ENCODE measurements at places on chromosomes 4 and X. TPM values are rescaled to one million over a fixed set of nuclear protein-coding genes. Genes with fewer than 3 reads are reported as not detected.

DNA sequence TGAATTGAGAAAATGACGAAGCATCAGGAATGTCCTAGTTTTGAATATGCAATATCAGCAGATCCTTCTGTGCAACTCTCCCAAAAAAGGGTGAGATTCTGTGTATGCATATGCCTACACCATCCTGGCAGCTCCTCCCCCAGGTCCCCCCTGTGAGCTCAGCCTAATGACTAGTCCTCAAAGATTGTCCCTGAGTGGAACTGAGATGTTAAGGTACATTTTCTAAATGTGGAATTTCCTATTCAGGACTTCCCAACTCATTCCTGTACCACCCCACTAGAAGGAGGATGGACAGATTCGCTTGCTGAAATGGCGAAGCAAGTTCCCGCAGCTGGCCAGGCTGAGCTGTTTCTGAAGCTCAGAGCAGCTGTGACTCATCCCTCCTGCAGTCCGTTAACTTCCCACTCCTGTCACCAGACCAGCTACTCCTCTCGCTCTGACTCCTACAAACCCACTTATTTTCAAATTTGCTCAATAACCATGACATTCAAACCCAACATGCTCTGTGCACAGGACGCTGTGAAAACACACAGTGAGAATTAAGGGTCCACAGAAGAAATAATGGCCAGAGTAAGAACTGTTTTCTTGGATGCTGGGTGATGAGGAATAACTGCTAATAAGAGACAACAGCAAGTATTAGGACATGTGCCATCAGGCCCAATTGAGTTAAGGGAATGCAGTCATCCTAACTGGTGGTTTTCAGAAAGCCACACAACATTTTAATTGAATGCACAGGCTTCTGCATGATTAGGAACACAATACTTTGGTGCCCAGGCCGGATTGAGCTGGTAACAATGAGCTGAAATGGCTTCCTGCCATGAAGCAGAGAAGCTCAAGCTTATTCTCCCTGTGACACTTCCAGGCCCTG lies 40.0 kb upstream of the IRF2 start:
- DNase-seq: peak; percentile 73
- no peak overlapping the region for H3K4me3 ChIP-seq
- H3K36me3 ChIP-seq: no peaks in the 10 kb centered on the region
- H3K27ac ChIP-seq: peak overlapping the region; percentile 6
- no peaks in the 10 kb centered on the region for H3K27me3 ChIP-seq

The RBMX gene
- total RNA-seq: 131 TPM

The TMPRSS11F gene
- not detected for total RNA-seq

DNA sequence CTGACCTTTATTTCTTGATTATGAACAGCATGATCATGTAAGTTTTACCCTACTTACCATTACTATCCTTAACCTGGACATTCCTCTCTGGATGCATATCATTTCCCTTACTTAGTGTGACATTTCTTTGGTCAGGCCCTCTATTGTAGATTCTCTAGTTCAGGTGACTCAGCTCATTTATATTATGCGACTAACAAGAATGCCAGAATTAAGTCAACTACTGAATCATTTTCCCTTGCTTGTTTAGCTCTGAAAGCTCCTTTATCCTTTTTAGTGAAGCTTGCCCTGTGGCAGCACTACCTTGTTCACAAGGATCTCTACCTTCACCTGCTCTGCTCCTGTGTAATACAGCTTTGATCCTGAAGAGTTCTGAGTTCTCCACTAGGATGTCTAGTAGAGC lies 15.1 kb upstream of the UGT2B17 start:
- H3K36me3 ChIP-seq: no peaks in the 10 kb centered on the region
- H3K27ac ChIP-seq: no peak overlapping the region
- no peak overlapping the region for H3K4me3 ChIP-seq
- no peaks in the 10 kb centered on the region for H3K4me1 ChIP-seq

- no peak overlapping the region for H3K4me3 ChIP-seq
- no peaks in the 10 kb centered on the region for H3K27me3 ChIP-seq
Measured at GRCh38 chr4:153825691-153826090, 36.8 kb upstream of the SFRP2 start.

The AR gene
- total RNA-seq: 2.5 TPM

GRCh38 chr4:61919561-61919960 lies 719.4 kb downstream of the ADGRL3 start:
- H3K27ac ChIP-seq: no peak overlapping the region
- no peaks in the 10 kb centered on the region for H3K4me1 ChIP-seq
- H3K27me3 ChIP-seq: no peaks in the 10 kb centered on the region
- no peak for DNase-seq

The REELD1 gene
- 1.7 TPM for total RNA-seq

- H3K27me3 ChIP-seq: no peaks in the 10 kb centered on the region
- no peak for DNase-seq
- no peaks in the 10 kb centered on the region for H3K36me3 ChIP-seq
Measured at GRCh38 chr4:36508394-36508793, 227.0 kb downstream of the DTHD1 start.

The C4orf50 gene
- not detected for total RNA-seq

The LRIT3 gene
- not detected for total RNA-seq

The DGKK gene
- total RNA-seq: not detected

DNA sequence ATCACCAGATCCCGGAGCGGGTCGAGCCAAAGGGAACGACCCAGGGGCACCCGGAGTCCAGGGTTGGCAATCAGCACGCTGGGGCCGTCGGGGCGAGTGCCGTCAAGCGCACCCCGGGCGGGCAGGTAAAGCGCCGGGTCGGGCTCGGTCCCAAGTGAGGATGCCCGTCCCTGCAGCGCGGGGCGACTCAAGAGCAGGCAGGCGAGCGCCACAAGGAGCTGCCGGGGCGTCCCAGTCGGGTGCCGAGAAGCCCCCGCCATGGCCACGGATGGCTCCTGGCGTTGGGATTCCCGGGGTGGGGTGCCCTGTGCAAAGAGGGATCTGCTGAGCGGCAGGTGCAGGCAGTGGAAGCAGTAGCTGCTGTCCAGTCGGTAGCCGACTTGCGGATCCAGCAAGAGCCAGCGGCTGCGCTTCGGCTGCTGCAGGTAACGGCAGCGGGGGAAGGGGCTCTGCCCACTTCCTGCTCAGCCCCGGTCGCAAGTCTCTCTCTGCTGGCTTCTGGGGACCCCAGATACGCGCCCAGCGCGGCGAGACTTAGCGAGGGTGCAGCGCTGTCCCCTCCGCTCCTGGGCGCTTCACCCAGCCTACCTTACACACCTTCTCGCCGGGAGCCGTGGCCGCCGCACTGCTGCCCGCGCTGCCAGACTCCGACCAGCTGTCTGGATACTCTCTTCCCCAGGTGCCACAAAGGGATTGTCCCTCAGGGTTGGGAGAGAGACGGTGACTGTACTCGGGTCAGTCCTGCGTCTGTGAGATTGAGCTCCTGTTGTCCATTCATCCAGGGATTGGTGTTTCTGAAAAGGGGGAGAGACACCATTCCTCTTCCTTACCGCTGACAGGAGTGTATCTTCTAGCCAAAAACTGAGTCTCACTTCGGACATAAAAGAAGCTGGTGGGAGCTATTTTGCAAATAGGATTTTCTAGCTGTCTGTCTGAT lies at the start of gene FREM3:
TSS of gene FREM3 (minus strand) at position 260 of the 937 bp plus-strand sequence. CDS start at position 260, 0 bp downstream.
- DNase-seq: no peak
- no peaks in the 10 kb centered on the region for H3K36me3 ChIP-seq
- no peak within 1 kb of the TSS for H3K4me3 ChIP-seq
- no peaks in the 10 kb centered on the region for H3K4me1 ChIP-seq
- peaks cover 7% of the 10 kb centered on the region for H3K27me3 ChIP-seq

DNA sequence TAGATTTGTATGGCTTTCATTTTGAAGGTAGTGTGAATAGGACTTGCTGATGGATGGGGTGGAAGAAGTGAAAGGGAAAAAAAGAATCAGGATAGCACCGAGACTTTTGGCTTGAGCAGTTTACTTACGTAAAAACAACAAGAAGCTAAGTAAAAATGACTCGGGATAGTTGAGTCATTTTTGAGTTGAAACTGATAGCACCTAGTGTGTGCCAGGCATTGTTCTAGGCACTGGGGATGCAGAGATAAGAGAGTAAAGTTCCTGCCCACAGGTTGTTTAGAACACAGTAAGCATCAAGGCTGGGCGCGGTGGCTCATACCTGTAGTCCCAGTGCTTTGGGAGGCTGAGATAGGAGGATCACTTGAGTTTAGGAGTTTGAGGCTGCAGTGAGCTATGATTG lies 34.7 kb downstream of the ADD1 start:
- H3K36me3 ChIP-seq: no peaks in the 10 kb centered on the region
- no peak for DNase-seq
- H3K27ac ChIP-seq: no peak overlapping the region
- no peaks in the 10 kb centered on the region for H3K4me1 ChIP-seq

The NSG1 gene
- 2.0 TPM for total RNA-seq

DNA sequence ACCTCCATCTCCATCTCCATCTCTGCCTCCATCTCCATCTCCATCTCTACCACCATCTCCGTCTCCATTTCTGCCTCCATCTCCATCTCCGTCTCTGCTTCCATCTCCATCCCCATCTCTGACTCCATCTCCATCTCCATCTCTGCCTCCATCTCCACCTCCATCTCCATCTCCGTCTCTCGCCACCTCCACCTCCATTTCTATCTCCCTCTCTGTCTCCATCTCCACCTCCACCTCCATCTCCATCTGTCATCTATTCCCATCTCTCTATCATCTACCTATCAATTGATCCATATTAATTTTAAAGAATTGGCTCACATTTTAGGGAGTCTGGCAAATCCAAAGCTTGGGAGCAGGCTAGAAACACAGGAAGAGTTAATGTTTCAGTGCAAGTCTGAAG lies 39.6 kb upstream of the CHRNA9 start:
- H3K27ac ChIP-seq: no peak overlapping the region
- H3K27me3 ChIP-seq: no peaks in the 10 kb centered on the region
- no peaks in the 10 kb centered on the region for H3K4me1 ChIP-seq
- H3K4me3 ChIP-seq: no peak overlapping the region
- no peaks in the 10 kb centered on the region for H3K36me3 ChIP-seq

The L1CAM gene
- total RNA-seq: 7.4 TPM

DNA sequence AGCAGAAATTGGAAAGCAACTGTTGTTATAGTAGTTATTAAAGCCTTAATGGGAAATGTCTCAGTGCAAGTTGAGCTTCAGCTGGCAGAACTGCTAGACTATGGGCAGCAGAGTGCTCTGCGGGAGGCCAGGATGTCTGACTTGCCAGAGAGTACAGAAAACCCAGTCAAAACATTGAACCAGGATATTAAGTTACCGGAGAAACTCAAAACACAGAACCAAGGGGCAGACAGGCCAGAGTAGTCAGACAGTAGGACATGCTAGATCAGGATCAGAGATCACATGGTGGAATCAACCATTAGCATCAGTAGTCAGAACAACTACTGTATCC lies 72.9 kb upstream of the TNIP3 start:
- H3K27me3 ChIP-seq: no peaks in the 10 kb centered on the region
- H3K4me3 ChIP-seq: no peak overlapping the region
- H3K36me3 ChIP-seq: no peaks in the 10 kb centered on the region
- no peaks in the 10 kb centered on the region for H3K4me1 ChIP-seq

DNA sequence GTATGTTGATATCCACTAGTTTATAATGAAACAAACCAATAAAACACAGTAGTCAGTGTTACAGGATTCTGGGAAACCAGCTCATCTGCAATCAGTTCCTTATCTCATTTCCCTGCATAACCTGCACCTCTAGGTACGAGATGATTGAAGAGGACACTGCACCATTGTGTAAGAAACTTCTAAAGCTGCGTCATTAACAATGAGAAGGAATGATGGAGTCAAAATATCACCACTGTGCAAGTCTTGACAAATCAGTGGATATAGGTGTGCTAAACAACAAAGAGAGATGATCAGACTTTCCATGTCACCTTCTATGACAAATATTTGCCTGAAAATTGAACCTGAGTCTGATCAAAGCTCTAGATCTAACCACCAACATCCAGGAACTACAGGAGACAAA lies 40.7 kb upstream of the DHX15 start:
- DNase-seq: no peak
- H3K4me3 ChIP-seq: no peak overlapping the region
- H3K36me3 ChIP-seq: no peaks in the 10 kb centered on the region
- H3K4me1 ChIP-seq: no peaks in the 10 kb centered on the region
